ENCODE measurements at places on chromosomes 16 and 17.

GRCh38 chr17:49984283-49984682 is 10.7 kb downstream of the DLX3 start:
- no peaks in the 10 kb centered on the region for H3K27me3 ChIP-seq
- H3K27ac ChIP-seq = no peak overlapping the region
- H3K4me3 ChIP-seq = no peak overlapping the region
- DNase-seq = no peak
- no peaks in the 10 kb centered on the region for H3K36me3 ChIP-seq

- H3K4me3 ChIP-seq = no peak overlapping the region
- H3K27ac ChIP-seq = no peak overlapping the region
- no peaks in the 10 kb centered on the region for H3K27me3 ChIP-seq
These were observed 5.9 kb downstream of the ARSG start for GRCh38 chr17:68297195-68297594.

GRCh38 chr16:55672471-55672870 is 16.7 kb downstream of the SLC6A2 start:
- no peaks in the 10 kb centered on the region for H3K4me1 ChIP-seq
- H3K36me3 ChIP-seq = no peaks in the 10 kb centered on the region
- H3K27ac ChIP-seq = no peak overlapping the region

DNA sequence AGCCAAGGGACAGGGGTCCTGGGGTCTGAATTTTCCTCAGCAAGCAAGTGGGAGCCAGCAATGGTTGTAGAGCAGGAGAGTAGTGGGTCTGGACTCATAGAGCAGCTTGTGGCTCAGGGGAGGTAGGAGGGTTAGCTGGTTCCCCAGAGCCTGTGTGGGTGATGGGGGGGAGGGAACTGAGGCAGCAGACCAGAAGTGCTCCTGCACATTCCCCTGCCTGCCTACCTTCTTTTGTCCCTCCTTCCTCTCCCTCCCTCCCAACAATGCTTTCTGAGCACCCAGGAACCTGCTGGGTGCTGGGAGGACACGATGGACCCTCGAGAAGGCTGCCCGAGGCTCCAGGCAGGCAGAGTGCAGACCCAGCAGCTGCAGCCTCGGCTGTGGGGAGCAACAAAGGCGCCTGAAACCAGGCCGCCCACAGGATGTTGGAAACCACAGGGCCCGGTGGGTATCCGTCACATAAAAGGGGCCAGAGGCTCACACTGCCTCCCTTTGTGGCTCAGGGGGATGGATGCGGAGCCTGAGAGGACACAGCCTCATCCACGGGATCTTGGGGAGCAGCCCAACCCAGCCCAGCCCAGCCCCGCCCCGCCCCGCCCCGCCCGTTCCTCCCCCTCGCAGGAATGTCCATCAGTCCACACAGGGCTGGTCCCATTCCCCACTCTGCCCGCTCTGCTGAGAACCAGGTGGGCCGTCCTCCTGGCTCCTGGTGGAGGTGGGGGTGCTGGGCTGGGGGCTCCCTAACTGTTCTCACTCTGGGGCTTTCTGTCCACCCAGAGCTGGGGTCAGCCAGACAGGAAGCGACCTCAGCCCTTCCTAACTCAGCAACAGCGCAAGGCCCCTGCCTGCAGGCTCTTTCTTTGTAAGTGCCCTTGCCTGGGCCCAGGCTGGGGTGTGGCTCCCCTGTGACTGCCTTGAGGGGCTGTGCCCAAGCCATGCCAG is 1.7 kb upstream of the NLRC3 start:
- no peak overlapping the region for H3K27ac ChIP-seq
- no peaks in the 10 kb centered on the region for H3K4me1 ChIP-seq
- H3K27me3 ChIP-seq = no peaks in the 10 kb centered on the region

- no peaks in the 10 kb centered on the region for H3K27me3 ChIP-seq
- no peak overlapping the region for H3K4me3 ChIP-seq
- H3K4me1 ChIP-seq = no peaks in the 10 kb centered on the region
- no peak for DNase-seq
These were observed 100.6 kb upstream of the PLCG2 start for GRCh38 chr16:81678326-81679095.

DNA sequence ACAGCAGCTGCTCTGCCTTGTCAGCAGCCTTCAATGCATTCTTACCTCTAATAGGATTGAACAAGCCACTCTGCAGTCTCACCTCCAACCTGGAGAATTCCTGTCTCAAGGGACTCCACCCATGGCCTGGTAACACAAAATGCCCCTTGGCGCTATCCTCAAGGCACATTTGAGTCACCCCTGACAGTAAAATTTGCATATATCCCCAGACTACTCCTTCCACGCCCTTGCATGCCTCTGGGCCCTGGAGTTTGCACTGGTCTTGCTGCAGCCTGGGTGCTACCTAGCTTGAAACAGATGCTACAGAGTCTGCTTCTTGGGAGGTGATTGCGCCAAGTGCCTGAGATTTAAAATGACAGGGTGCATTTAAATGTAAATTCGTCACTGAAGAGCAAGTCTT is 391.4 kb upstream of the MAF start:
- H3K27me3 ChIP-seq = no peaks in the 10 kb centered on the region
- no peaks in the 10 kb centered on the region for H3K36me3 ChIP-seq
- no peak overlapping the region for H3K4me3 ChIP-seq
- H3K27ac ChIP-seq = no peak overlapping the region
- no peak for DNase-seq

DNA sequence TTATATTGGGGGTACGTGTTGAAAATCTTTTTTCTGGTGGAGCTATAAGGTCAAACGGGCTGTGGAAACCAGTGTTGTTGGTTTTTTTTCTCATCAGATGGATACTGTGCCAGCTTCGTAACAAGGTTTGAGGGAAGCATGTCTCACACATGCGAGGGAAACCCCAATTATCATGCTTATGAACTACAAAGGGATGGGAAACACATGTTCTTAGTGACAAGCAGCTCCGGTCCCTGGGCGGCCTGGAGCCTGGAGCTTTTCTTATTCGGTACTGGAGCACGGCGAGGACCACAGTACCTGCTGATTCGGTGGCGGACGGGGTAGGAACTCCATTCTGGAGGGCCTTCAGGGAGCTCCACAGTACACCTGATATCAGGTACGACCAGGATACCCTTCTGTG is 12.5 kb downstream of the SLC43A2 start:
- H3K36me3 ChIP-seq = no peaks in the 10 kb centered on the region
- no peak overlapping the region for H3K27ac ChIP-seq
- DNase-seq = no peak
- H3K27me3 ChIP-seq = no peaks in the 10 kb centered on the region
- H3K4me1 ChIP-seq = no peaks in the 10 kb centered on the region

DNA sequence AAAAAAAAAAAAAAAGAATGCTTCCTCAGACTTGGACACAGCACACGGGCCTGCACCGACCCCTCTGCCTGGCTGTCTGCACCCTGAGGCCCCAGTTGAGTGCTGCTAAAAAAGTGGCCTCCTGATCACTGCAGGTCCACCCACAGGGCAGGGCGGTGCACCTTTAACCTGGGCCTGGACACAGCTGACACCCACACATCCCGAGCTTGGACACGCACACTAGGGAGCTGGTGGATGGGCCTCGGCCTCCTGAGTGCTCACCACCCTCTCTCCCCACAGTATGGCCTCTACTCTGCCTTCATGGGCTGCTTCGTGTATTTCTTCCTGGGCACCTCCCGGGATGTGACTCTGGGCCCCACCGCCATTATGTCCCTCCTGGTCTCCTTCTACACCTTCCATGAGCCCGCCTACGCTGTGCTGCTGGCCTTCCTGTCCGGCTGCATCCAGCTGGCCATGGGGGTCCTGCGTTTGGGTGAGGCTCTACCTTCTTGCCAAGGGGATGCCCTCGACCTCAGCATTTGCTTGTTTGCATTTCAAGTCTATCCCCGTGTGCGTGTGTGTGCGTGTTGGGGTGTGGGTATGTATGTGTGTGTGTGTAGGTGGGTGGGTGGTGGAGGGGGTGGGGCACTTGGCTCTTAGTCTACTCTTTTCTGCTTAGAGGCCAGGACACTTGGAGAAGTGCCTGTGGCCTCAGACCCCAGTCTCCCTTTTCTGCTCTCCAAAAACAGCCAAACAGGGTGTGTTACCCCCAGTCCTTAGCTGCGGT is 2.3 kb downstream of the SLC26A11 start:
- no peak overlapping the region for H3K27ac ChIP-seq
- DNase-seq = no peak
- peaks cover 39% of the 10 kb centered on the region for H3K36me3 ChIP-seq
- H3K4me3 ChIP-seq = no peak overlapping the region

- no peaks in the 10 kb centered on the region for H3K27me3 ChIP-seq
- no peak for DNase-seq
- no peak overlapping the region for H3K4me3 ChIP-seq
- H3K27ac ChIP-seq = no peak overlapping the region
- no peaks in the 10 kb centered on the region for H3K36me3 ChIP-seq
These were observed 313.6 kb downstream of the GRIN2A start for GRCh38 chr16:9868606-9869149.

GRCh38 chr17:81217491-81217890 is 5.3 kb downstream of the CEP131 start:
- H3K4me3 ChIP-seq = no peak overlapping the region
- no peaks in the 10 kb centered on the region for H3K27me3 ChIP-seq
- no peaks in the 10 kb centered on the region for H3K36me3 ChIP-seq
- peaks cover 13% of the 10 kb centered on the region for H3K4me1 ChIP-seq

GRCh38 chr16:57606147-57606846 is 22.1 kb upstream of the ADGRG1 start:
- DNase-seq = no peak
- H3K27me3 ChIP-seq = peaks cover 32% of the 10 kb centered on the region
- H3K36me3 ChIP-seq = no peaks in the 10 kb centered on the region
- H3K4me3 ChIP-seq = no peak overlapping the region

- no peak for DNase-seq
- H3K27ac ChIP-seq = no peak overlapping the region
- no peaks in the 10 kb centered on the region for H3K4me1 ChIP-seq
- peaks cover 67% of the 10 kb centered on the region for H3K36me3 ChIP-seq
- H3K27me3 ChIP-seq = no peaks in the 10 kb centered on the region
These were observed 48.5 kb upstream of the MRC2 start for GRCh38 chr17:62578757-62579487.

DNA sequence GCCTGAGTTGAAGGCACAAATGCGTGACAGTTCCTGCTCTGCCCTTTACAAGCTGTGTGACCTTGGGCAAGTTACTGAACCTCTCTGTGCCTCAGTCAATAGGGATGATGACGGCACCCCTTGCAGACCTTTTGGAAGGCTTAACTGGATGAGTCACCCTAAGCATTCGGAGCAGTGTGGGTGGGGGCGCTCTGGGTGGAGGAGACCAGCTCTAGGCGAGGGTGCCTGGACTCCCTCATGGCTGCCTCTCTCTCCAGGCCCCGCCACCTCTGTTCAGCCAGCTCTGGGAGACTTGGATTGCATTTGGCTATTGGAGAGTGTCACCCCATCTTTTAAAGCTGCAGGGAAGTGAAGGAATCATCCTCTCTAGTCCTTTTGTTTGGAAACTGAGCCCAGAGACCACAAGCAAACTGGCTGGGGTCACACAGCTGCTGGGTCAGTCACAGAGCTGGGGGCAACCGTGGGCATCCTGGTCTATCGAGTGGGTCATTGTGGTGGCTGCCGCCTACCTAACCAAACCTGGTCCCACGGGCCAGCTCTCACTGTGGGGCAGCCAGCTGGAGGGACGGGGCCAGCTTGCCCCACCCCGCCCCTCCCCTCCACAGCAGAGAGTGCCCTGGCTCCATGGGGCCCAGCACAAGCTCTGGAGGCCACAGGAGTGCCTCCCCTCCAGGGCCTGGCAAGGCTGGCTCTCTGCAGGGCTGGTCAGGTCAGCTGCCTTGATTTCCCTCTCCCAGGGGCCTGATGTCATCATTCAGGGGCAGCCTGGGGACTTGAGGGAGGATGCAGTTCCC is 20.2 kb upstream of the GSE1 start:
- DNase-seq = no peak
- H3K27me3 ChIP-seq = no peaks in the 10 kb centered on the region
- H3K4me3 ChIP-seq = no peak overlapping the region
- H3K4me1 ChIP-seq = peaks cover 28% of the 10 kb centered on the region

DNA sequence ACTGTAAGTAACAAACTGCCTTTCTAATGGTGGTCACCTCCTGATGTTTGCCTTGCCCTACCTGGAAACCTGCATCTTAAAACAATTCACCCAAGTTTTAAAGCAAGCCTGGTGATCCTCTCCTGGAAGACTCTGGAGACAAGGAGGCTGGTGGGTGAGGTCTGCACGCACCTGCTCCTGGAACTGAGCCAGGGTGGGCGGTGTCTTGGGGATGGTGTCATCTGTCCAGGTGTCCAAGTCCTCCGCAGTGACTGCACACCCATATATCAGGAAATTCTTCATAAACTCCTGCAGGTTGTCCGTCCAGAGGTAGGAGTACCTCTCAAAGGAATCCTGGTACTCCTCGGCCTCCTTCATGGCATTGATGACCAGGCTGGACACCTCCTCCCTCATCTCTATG is 44.9 kb downstream of the DNAH17 start:
- no peak overlapping the region for H3K27ac ChIP-seq
- no peaks in the 10 kb centered on the region for H3K27me3 ChIP-seq
- H3K4me1 ChIP-seq = no peaks in the 10 kb centered on the region
- no peaks in the 10 kb centered on the region for H3K36me3 ChIP-seq
- no peak overlapping the region for H3K4me3 ChIP-seq

DNA sequence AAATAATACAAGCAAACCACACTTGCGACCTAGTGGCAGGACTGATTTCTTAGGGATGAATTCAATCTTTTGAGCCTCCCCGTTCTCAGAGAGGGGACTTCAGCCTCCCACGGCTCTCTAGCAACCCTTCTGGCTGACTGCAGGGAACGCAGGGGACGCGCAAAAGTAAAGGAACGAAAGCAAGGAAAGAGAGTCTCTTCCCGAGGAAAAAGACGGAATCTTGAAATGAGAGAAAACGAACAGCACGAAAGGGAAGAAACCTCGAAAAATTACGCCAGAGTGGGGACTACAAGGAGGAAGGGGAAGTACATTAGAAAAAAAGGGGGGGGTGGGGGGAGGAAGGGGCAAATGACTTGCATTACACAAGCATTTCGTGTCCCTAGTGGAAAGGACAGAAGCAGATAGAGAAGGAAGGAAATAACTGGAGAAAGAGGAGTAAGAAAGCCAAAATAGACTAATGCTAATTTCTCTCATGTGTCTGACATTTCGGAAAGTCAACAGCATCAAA is 1.2 kb downstream of the GRB2 start:
- peak; percentile 74 for DNase-seq
- H3K4me1 ChIP-seq = peaks cover 20% of the 10 kb centered on the region

DNA sequence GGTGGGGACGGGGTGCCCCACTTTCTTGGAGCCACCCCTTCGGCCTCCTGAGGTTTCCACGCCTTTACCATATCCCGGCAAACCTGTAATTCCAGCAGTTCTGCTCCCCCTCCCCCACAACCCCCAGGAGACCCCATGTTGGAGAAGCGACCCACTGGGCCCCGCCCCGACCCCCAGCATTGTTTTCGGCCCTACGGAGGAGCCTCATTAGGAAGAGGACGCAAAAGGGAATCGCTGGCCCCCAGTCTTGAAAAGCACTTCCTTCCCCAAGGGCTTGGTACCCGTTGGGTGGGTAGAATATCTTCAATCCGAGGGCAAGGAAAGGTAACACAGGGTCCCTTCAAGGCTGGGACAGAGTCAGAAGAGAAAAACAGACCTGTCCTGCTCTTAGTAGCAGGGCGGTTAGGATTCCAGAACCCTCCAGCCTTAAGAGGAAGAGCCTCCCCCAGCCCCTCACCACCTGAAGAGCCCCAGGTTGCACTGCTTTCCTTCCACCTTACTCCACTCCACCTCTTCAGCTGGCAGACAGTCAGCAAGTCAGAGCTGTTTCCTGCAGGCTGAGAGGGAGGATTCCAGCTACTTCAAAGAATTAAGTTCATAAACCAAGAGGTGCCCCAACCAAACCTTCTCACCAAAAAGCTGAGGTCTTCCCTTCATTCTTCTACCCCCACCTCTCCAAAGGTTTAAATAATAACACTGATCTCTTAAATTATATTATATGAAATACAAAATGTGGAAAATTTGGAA is 803 bp upstream of the TLCD2 start:
- H3K4me1 ChIP-seq = peaks cover 51% of the 10 kb centered on the region
- peaks cover 43% of the 10 kb centered on the region for H3K36me3 ChIP-seq
- peak overlapping the region; percentile 98 for H3K27ac ChIP-seq
- no peaks in the 10 kb centered on the region for H3K27me3 ChIP-seq
- H3K4me3 ChIP-seq = peak overlapping the region; percentile 97
